Upper lobe of right lung (tissue), 1 donor: ENCODE measurements at places on chromosomes 1 and 21. TPM values are rescaled to one million over a fixed set of nuclear protein-coding genes. Genes with fewer than 3 reads are reported as not detected.

Gene ERICH3
- not detected for total RNA-seq

Gene ZBTB7B
- total RNA-seq = 80.4 TPM

Gene YBEY
- total RNA-seq = 14.0 TPM

Gene SLC45A3
- total RNA-seq = 8.6 TPM

Gene FAM20B
- total RNA-seq = 44.0 TPM

Gene TMEM51
- total RNA-seq = 14.7 TPM

Gene NHLH1
- total RNA-seq = not detected

Gene LCE2C
- not detected for total RNA-seq

DNA sequence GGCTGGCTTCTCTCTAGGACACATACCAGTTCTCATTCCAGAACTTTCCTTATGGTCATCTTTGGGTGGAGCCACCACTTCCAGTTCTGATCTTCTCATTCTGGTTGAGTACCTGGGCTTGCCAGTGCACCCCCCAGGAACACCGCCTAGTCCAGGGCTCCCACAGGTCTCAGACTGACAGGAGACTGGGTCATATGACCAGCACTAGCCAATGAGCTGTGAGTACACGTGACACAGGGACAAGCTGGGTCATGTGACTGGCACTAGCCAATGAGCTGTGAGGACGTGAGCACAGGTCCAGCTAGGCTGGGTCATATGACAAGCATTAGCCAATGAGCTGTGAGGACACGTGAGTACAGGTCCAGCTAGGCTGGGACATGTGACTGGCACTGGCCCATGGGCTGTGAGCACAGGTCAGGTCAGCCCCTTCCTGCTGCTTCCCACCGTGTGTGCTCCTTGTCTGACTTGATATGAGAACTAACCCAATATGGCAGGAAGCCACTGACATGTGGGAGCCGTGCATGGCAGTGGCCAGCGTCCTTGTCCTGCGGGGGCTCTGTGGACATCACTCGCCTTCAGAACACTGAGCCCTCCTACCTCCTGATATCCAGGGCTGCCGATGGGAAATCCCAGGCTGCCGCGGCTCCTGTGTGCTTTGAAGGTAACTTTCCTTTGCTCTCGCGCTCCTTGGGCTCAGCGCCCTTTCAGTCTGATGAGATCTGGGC lies 22.7 kb downstream of the KRTAP10-1 start:
- peak; percentile 60 for DNase-seq

- no peak for DNase-seq
Measured at GRCh38 chr1:213251972-213252371, 200.9 kb downstream of the RPS6KC1 start.

DNA sequence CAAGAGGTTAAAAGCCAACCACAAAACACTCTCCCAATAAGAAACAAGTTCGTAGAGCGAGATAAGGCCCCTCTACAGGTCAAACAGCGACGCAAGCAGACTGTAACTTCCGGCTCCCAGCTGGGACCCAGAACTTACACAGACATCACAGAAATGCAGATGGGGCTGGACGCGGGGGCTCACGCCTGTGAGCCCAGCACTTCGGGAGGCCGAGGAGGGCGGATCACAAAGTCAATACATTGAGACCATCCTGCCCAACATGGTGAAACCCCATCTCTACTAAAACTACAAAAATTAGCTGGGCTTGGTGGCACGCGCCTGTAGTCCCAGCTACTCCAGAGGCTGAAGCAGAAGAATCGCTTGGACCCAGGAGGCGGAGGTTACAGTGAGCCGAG lies 11.1 kb downstream of the CCNL2 start:
- no peak for DNase-seq

- DNase-seq = no peak
Measured at GRCh38 chr1:229121845-229122436, 149.0 kb upstream of the RAB4A start.

DNA sequence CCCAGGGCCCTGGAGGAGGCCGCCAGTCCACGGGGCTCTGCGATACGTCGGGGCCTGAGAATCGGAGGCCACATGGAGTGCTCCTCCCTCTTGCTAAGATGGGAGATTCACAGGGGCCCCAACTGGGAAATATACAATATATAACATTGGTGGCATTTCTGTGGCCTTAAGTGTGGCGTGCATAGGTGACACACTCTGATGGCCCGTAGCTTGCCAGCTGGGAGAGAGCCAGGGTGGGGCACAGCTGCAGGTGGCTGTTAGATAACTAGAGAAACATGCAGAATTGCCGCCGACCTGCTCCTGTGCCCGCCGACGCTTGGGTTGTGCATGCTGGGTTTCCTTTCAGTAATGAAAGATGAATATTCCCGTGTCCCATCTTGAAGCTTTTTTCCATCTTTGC lies 30.1 kb downstream of the UMODL1 start:
- no peak for DNase-seq

DNA sequence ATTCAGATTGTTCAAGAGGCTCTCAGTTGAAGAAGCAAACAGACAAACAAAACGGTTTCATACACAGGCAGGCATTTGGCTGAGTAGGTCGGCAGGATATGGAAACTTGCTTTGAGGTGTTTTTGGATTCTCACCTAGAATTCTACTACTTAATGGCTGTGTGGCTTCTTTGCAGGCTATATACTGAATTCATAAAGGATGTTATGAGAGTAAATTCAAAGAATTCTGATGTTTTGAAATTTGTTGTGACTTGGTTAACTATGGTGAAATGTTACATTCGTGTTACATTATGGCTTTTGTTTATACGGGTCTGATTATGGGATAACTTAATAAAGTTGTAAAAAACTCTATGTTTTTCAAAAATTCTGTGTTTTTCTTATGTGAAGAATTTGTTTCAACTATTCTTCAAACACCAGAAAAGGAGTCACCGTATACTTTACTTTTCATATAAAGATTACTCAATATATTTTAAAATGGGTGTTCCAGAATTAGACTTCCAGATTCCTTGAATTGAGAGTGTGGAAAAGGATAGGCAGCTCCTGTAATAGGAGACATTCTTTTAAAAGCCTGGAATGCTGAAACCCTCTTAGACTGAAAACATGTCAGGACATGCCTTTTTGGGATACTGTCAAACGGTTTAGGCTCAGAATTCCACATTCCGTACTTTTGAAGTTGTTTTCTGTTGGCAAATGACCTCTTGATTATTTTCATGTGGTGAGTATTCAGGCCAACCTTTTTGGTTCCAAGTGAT lies 8.2 kb upstream of the IRF2BP2 start:
- DNase-seq = no peak

GRCh38 chr1:244053831-244054230 lies 2.7 kb downstream of the ZBTB18 start:
- no peak for DNase-seq

DNA sequence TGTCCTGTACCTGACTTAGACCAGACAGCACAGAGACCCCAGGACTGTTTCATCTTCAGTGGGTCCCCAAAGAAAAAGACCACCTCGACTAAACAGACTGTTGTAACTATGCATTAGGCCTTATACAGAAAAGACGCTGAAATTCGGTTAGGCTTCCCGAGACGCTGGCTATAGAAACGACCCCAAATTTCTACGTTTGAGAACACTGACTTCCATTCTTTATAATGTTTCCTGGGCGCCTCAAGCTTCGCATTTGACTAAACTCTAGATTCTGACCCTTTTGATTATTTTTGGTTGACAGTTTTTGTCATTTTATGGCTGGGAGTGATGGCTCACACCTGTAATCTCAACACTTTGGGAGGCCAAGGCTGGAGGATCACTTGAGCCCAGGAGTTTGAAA lies 986 bp upstream of the TRAPPC10 start:
- DNase-seq = no peak

DNA sequence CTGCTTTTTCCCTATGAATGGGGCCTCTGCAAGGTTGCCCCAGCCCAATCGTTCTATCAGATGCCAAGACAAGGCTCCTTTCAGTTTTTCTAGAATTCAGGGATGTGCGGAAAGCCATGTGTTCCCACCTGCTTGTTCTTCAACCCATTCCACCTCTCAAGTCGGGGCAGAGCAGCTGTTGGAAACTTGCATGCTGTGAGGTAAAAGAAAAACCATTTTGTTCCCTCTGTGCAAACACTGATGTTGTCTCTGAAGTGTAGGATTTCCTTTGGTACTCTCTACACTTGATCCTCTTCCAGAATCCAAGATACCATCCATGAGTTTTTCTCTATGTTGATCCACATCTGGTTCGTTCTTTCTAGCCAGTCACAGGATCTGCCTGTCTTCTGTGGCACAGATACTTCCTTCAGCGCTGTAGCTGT lies 7.3 kb downstream of the IER5 start:
- no peak for DNase-seq

DNA sequence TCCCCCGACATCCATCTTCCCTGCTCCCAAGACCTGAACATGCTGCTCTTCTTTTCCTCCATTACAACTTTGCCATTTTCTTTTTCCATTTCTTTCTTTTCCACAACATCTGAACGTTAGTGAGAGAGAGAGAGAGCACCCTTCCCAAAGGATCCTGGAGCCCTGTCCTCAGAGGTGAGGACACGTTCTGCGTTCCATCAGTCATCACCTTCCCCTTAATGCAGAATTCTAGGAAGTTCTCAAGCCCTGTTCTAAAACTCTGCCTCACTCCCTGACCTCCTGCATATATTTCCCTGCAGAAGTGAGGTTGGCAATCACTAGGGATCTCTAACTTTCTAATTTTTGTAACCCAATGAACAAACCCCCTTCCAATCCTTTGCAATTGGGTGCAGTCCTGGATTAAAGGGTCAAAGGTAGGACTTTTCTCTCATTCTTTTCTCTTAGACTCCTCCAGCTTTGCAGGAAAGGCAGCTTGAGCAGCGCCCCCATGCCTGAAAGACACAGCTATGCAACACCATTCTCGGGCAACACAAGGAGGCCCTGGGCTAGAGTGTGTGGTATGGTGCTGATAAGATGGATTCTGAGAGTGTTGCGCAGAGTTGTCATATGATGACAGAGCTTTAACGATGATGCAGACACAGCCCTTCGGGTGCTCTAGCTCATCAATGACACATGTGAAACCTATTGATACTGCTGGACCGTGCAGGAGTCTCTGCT lies 59.2 kb upstream of the TNR start:
- DNase-seq = no peak

- no peak for DNase-seq
Measured at GRCh38 chr1:61782771-61783170, 40.5 kb downstream of the PATJ start.

GRCh38 chr1:114833421-114833820 lies 21.2 kb upstream of the SYCP1 start:
- no peak for DNase-seq

GRCh38 chr1:218480137-218480536 lies 135.0 kb downstream of the TGFB2 start:
- no peak for DNase-seq

GRCh38 chr1:196466654-196467053 lies 141.6 kb downstream of the KCNT2 start:
- no peak for DNase-seq

GRCh38 chr1:26721669-26722355 lies 26.0 kb downstream of the ARID1A start:
- DNase-seq = no peak

DNA sequence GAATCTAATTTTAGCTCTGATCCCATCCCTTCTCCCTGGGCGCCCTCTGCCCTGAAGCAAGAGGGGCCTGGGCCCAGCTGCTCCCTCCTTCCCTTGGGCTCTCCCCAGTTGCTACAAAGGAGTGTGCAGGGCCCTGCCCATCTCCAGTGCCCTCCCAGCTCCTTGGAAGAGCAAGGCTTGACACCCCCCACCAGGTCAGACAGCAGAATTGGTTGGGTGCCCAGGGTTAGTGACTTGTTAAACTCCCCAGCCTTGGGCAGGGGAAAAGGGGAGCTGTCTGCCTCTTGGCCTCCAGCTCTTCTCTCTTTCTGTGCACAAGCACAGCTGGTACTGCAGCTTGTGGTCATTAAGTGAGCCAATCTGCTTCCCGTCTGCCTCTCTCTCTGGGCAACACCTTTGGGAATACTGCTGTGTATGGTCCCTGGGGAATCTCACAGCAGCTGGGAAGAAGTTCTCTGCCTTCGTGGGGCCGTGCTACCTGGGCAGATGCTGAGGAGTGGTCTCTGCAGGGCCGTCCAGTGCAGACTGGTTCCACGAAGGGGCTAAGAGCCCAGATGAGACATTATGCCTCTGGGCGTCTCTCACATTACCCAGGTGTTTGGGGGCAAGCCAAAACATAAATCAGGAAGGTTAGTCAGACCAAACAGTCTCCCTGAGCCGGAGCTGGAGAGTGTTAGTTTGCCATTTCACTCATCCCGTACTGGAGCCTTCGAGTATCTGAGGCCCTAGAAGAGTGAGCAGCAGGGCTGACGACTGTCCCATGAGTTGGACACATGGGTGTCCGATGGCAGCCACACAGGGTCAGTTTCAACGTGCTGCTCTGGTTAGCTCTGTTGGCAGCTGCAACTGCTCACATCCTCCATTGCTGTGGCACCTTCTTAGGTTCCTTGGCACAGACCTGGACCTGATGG lies 37.3 kb downstream of the TMEM53 start:
- DNase-seq = no peak

- no peak for DNase-seq
Measured at GRCh38 chr21:38780879-38781278, 24.9 kb upstream of the ETS2 start.

GRCh38 chr1:32170991-32171390 lies 8.5 kb upstream of the TXLNA start:
- DNase-seq = no peak

DNA sequence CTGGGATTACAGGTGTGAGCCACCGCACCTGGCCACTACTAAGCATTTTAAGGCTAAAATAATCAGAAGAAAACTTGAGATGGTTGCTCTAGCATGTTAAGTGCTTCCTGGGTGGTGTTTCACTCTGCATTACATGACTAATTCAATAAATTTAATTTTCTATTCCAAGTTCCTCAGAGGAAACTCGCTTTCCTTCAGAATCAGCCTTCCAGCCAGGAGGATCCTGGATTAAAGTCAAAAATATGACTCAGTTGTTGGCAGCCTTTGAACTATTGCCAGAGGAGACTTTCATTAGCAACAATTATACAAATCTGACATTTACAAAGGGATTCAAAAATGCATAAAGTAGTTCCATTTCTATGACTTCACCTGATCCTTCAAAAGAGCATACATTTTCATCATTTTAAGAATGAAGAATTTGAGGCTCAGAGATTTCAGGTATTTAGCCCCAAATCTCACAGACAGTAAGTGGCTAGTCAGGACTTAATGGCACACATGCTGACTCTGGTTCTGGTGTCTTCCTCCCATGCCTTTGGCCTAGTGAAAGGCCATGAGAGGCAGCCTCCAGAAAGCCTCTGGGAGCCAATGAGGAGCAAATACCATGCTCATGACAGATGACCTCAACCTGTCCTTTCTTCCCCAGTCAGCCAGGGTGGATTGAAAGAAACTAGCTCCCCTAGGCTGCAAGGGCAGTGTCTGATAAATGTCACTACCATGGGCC lies 115.7 kb downstream of the MAP3K21 start:
- DNase-seq = no peak

DNA sequence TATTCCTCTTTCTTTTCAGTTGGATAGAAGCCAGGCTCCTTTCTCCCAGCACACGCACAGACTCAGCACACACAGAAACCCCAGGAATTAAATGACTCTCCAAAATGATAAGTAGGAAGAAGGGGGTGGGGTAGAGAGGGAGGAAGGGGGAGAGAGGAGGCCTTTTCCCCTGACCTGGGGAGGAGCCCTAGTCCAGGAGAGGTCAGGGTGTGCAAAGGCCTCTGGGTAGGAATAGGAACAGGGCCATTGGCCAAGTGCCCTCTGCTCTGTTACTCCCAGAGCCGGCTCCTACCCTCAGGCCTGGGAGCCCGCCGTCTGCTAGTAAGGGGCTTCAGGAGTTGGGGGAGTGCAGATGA lies 35.6 kb upstream of the PUM1 start:
- DNase-seq = no peak
